ENCODE measurements at places on chromosomes 5 and 9.

DNA sequence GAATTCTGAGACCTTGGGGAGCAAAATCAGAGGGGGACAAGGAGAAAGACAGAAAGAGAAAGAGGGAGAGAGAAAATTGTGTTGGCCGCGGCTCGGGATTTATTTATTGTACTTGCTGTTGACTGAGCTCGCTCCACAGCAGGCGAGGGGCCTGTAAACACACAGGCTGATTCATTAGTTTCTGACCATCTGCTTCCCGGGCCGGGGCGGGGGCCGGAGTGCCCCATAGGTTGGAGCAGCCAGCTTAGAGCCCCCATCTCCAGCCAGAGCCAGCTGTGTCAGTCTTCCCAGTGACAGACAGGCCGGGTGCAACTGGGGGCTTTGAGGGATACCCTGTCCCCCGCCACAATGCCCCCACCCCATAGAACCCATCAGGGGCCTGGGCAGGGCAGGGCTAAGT is 30.9 kb downstream of the NTNG2 start:
- no peak for DNase-seq

DNA sequence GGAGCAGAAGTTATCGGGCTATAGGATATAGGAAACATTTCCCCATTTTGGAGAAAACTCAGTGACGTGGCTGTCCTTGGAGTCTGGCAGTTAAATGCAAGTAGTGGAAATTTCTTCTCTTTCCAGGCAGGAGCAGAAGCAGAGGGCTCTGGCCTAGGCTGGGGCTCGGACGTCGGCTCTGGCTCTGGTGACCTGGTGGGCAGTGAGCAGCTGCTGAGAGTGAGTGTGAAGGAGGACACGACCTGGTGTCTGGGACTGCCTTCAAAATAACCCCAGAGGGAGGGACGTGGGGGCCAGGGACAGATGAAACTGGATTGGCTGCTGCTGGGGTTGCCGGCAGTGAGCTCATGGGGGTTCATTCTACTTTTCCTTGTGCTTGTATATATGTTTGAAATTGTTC is 79.5 kb downstream of the COL15A1 start:
- no peak for DNase-seq

GRCh38 chr5:1055896-1056610 is 47.5 kb downstream of the NKD2 start:
- DNase-seq, result no peak

GRCh38 chr9:37566716-37567115 is 9.5 kb downstream of the FBXO10 start:
- DNase-seq, result no peak

DNA sequence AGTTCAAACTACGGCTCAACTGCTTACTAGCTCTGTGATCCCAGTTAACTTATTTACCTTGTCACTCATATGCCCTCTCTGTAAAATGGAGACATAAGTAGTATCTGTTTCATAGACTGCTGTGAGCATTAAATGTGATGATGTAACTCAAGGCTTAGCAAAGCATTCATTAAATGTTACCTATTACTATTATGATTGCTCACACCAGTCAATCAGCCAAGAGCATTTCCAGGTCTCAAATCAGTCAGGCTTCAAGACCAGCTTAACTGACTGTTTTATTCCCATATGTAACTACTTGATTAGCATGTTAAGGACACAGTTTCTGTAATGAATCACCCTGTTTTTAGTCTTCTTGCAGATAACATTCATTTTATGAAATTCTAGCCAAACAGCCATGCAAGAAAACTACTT is 413.3 kb downstream of the MLLT3 start:
- no peak for DNase-seq

GRCh38 chr5:4572311-4573100 is 567.6 kb upstream of the ADAMTS16 start:
- DNase-seq, result no peak

DNA sequence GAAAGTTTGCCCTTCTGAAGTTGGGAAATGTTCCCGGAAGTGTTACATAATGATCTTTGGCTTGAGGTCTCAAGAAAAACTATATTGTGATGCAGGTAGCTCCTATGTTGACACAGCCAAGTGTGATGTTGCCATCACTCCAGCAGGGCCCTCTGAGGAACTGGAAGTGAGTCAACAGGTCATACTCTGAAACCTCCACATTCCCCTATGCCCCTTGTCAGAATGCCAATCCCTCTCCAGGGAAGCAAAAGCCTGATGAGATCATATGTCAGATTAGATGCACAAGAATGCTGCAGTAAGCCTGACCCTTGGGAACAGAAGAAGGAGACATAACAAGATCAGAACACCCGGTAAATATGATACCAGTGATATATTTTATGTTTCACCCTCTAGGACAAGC is 66.8 kb upstream of the ITGA2 start:
- DNase-seq, result no peak

- no peak for DNase-seq
Measured at GRCh38 chr9:127058011-127058644, 64.3 kb downstream of the ANGPTL2 start.

DNA sequence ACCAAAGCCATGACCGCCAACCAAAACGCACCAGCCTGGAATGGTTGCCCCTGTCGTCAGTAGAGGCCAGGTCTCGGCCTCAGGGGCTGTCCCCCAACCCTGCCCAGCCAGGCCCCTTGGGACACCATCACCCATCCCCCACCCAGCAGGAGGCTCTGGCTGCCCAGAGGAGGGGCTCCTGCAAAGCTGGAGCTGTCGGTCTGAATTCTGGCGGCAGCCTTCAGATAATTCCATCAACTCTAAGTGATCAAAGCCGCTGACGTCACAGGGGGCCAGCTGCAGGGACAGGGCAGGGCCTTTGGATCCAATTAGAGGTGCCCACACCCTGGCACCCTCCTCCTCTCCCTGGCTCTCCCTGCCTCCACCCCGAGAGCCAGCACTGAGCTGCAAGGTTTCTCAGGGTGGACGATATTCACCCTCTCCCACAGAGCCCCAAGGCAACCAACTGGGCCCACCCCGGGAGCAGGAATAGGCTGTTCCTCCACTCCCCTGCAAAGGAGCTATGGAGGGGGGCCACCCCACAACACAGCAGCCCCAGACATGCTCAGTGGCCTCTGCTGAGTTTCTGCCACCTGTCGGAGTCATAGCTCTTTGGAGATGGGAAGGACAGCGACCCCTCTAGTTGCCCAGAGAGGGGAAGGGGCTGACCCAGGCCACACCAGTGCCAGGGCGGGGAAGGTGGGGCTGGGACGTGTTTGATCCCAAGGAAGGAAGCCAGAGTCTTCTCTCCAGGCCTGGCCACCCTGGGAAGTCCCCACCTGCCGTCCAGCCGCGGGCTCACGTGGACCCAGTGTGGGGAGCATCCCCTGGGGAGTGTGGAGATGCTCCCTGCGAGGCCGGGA is 78.4 kb downstream of the NTNG2 start:
- DNase-seq, result no peak

GRCh38 chr9:72154468-72155285 is 5.4 kb downstream of the GDA start:
- DNase-seq, result no peak

- no peak for DNase-seq
Measured at GRCh38 chr9:82281066-82281465, 292.5 kb downstream of the SPATA31D1 start.

- no peak for DNase-seq
Measured at GRCh38 chr9:128374221-128374675, 3.1 kb downstream of the URM1 start.

- no peak for DNase-seq
Measured at GRCh38 chr5:72210888-72211678, 103.8 kb downstream of the MAP1B start.

GRCh38 chr9:110143485-110143884 is 64.5 kb downstream of the C9orf152 start:
- no peak for DNase-seq

DNA sequence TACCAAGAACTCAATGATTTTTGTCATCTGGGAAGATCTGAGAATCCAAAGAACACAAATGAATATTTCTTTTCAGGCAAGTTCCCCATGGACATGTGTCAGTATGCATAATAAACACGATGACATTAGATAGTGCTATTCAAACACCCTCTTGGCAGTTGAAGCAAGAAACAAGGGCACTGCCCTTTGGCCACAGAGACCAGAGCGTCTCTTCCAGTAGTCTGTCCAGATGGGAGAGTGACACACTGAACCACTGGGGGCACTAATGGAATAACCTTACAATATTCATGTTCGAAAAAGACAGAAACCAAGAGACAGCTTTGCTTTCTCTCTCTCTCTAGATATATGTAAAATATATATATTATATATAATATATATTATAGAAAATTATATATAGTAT is 301.9 kb downstream of the CTNND2 start:
- DNase-seq, result no peak

DNA sequence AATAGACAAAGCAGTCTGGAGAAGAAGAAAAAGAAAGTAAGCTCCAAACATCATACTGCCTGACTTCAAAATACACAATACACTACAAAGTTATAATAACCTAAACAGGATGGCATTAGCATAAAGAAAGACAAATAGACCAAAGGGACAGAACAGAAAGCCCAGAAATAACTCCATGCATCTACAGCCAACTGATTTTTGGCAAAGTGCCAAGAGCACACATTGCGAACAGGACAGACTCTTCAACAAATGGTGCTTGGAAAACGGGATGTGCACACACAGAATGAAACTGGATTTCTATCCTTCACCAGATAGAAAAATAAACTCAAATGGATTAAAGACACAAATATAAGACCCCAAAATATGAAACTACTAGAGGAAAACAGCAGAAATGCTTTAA is 66.6 kb upstream of the SPATA31E1 start:
- no peak for DNase-seq

GRCh38 chr5:33227746-33228145 is 213.0 kb upstream of the TARS1 start:
- no peak for DNase-seq

DNA sequence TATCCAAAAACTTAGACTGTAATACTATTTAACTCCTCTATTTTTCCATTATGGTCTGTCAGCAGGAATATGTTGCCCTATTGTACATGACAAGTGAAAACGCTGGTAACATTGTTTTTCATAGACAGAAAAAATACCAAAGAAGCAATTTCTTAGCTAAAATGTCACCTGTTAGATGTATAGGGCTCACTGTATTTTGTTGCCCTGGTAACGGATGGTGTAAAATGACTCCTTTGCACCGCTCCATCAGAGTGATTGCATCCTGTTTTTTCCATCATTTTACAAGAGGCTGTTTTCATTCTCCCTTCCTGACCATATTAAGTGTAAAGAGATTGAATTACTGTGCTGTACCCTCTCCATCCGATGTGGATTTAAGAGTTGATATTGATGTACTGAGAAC is 460.1 kb upstream of the TLE4 start:
- no peak for DNase-seq

GRCh38 chr9:38162332-38163211 is 93.5 kb upstream of the SHB start:
- no peak for DNase-seq

DNA sequence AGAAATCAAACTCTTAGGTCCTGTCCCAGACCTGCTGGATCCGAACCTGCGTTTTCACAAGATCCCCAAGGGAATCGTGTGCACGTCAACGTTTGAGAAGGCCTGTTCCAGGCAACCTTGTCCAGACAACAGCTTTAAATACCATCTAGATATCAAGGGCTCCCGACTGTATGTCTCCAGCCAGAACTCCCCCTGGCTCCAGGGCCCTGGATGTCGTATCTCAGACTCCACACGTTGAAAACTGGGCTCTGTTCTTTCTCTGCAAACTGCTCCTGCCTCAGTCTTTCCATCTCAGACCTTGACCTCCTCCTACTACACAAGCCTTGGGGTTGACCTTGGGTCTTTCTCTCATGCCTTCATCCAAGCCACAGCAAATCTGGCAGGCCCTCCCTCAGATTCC is 5.8 kb upstream of the ENG start:
- no peak for DNase-seq

DNA sequence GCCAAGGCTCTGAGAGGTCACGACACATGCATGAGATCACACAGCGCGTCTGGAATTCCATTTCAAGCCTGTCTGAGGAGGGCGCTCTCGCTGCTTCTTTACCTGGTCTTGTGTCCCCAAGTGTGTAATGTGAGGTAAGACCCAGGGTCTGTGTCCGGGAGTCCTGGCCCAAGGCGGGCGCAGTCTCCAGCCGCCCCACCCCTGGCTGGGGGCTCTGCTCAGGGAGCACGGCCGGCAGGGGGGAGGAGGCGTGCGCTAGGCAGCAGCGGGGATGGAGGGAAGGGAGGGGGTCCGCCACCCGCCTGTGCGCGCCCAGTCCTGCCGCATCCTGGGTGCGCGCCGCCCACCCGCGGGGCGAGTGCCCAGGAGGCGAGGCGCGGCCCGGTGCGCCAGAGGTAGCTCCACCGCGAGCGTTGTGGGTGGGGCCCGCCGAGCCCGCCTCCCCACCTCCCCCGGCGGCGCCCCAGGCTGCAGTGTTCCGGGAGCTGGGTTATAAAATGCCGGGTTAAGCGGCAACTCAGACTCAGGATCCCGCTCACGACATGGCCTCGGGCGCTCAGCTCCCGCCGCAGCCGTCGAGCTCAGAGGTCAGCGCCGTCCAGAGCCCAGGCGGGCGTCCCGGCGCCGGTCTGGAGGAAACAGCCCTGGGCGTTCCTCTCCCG is at the start of gene CCNI2:
CCNI2 (plus strand) TSS at position 473 of the 662 bp plus-strand sequence; CDS start at position 543, 70 bp downstream.
- peak; percentile 64 for DNase-seq

- no peak for DNase-seq
Measured at GRCh38 chr9:84835745-84836144, 166.2 kb downstream of the NTRK2 start.

- DNase-seq, result no peak
Measured at GRCh38 chr5:151956725-151957124, 32.1 kb upstream of the GLRA1 start.

DNA sequence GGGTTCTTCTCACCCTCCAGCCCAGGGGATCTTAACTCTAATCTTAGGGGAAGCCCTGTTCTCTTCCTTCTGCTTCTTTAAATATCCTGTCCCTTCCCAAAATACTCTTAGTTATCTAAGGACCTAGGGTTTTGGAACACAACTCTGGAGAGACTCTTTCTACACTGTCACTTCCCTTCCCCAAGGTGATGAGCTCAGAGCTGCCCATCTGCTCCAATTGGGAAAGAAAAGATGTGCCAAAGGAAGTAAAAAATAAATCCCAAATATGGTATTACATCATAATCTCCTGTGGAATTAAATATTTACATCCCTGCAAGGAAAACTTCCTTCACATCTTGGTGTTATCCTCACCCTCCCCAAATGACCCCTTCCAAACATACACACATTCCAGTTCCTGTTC is 291.2 kb downstream of the EPB41L4A start:
- DNase-seq, result no peak

- DNase-seq, result no peak
Measured at GRCh38 chr9:133009906-133010582, 20.8 kb upstream of the GTF3C5 start.

DNA sequence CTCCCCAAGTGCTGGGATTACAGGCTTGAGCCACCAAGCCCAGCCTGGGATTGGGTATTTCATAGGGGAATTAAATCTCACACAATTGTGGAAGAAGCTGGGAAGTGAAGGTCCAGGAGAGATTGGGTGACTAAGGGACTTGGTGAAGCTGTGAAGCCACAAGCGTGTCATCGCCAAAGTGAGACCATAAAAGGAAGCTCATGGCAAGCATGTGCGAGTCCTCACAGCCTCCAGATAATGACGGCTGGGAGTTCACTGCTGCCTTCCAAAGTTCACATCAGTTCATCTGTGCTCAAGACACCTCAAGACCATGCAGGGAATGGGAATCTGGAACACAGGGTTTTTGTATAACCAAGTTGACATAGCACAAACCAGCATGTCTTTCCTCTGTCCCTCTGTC is 210.6 kb downstream of the MARCHF11 start:
- no peak for DNase-seq
